ENCODE measurements at places on chromosomes 4 and X.

- H3K27ac ChIP-seq: no peak overlapping the region
- H3K36me3 ChIP-seq: no peaks in the 10 kb centered on the region
- DNase-seq: no peak
- H3K4me1 ChIP-seq: no peaks in the 10 kb centered on the region
These were observed 359.9 kb downstream of the UNC5C start for GRCh38 chr4:95188701-95189370.

GRCh38 chr4:33566649-33567048 is 2677.7 kb downstream of the ARAP2 start:
- H3K4me1 ChIP-seq: no peaks in the 10 kb centered on the region
- H3K27ac ChIP-seq: no peak overlapping the region
- no peaks in the 10 kb centered on the region for H3K27me3 ChIP-seq
- no peaks in the 10 kb centered on the region for H3K36me3 ChIP-seq
- no peak for DNase-seq
- H3K4me3 ChIP-seq: no peak overlapping the region

- no peak overlapping the region for H3K4me3 ChIP-seq
- no peaks in the 10 kb centered on the region for H3K4me1 ChIP-seq
- H3K27ac ChIP-seq: no peak overlapping the region
- no peak for DNase-seq
- no peaks in the 10 kb centered on the region for H3K27me3 ChIP-seq
These were observed 117.3 kb downstream of the FAT4 start for GRCh38 chr4:125432078-125432477.

DNA sequence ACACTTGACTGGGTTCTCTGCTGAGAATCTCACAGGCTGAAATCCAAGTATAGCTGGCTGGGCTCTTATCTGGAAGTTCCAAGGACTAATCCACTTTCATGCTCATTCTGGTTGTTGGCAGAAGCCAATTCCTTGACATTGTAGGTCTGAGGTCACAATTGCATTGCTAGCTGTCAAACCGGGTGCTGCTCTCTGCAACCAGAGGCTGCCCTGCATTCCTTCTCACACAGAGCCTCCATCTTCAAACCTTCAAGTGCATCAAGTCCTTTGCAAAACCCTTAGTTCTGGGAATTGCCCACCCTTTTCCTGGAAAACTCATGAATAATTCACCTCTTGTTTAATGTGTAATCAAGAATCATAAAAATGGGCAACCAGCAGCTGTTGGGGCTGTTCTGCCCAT is 404.2 kb downstream of the KCNIP4 start:
- no peaks in the 10 kb centered on the region for H3K4me1 ChIP-seq
- no peak for DNase-seq
- H3K36me3 ChIP-seq: no peaks in the 10 kb centered on the region
- no peak overlapping the region for H3K27ac ChIP-seq

DNA sequence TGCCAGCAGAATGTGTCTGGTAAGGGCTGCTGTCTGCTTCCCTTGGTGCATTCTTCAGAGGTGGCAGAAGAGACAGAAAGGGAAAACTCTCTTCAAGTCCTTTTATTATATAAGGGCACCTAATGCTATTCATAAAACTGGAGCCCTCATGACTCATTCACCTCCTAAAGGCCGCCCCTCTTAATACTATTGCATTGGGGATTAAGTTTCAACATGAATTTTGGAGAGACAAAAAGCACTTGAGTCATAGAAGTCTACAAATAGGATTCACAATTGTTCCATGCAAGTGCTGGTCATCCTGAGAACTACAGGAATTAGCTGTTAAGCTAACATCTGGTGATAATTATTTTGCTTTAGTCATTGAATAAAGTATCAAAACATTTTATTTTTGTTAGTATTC is 349.5 kb downstream of the HS3ST1 start:
- no peaks in the 10 kb centered on the region for H3K4me1 ChIP-seq
- DNase-seq: no peak
- no peak overlapping the region for H3K4me3 ChIP-seq
- no peaks in the 10 kb centered on the region for H3K27me3 ChIP-seq
- no peaks in the 10 kb centered on the region for H3K36me3 ChIP-seq

- no peak for DNase-seq
- H3K27ac ChIP-seq: no peak overlapping the region
- no peaks in the 10 kb centered on the region for H3K27me3 ChIP-seq
- no peak overlapping the region for H3K4me3 ChIP-seq
These were observed 169.7 kb downstream of the RAP1GDS1 start for GRCh38 chr4:98430708-98431403.

Data from H1 (cell line).